ENCODE measurements at places on chromosomes 7 and 10.
A peak's percentile ranks its signal among the peaks of the same experiment; 100 is the strongest.

DNA sequence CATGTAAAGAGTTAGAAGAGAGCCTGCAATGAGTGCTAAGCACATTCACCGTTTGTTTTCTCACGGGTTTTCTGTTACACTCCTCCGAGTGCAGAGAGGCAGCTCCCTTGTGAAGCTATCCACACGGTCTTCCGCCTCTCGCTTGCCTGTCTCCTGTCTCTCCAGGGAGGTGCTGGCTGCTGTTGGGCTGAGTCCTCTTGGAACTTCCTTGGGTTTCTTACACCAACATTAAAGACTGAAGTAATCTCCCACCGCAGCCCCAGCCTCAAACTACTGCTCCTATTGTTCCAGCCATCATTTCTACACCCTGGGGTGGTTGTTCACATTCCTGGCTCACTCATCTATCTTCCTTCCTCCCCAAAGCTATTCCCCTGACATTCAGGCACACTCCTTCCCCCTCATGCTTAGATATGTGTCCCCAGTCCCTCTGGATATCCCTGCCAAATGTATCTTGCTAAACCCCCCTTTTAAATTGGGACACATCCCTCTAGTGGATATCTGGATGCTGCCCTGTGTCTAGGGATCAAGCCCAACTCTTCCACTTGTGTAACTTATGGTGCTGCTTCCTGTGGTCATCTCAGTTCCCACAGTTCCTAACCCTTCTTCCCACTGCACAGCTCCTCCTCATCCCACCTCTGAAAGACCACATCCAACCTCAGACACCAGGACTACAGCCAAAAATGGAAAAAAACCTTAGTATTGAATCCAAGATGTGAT, 14.1 kb downstream of the ESYT2 start:
- DNase-seq = peak; percentile 37

DNA sequence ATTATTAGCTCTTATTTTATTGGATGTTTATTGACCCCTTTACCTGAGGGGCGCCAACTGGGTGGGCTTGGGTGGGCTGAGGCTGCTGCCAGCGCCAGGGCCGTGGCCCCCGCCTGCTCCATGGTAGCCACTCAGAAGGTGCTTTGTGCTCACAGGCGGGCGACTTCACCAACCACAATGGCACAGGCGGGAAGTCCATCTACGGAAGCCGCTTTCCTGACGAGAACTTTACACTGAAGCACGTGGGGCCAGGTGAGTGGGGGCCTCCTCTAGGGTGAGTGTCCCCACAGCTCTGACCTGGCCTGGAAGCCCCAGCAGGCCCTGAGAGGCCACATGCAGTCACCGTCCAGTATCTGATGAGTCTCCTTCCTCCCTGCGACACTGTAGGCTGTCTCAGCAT, 4.1 kb downstream of the PPIF start:
- DNase-seq = no peak

GRCh38 chr7:99478464-99479440, 6.1 kb downstream of the ZNF789 start:
- no peak for DNase-seq

DNA sequence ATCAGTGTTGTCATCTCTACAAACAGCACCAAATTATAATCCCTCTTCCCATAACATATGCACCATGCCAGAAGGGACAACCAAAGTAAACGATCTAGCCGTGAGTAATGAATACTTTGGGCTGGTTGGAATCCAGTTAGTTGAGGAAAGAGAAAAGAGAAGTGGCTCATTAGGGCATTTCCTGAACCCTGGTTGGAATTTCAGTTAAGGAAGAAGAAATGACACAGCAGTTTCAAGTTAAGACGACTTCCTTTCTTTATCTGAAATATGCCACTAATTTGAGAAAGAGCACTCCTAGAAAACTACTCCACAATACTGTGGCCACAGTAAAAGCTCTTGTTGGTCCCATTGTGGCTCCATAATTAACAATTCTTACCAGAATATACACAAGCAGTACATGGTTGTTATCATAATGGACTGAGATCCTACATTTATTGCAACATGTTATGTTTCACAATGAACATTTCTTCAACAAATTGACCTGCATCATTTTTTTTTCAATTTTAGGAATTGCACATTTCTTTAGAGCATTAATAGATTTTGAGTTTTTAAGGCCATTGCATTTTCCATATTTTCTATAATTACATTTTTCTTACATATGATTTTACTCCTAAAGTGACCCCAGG, at the start of gene TFEC:
Gene TFEC, minus strand, starts transcription at position 113 of the 626 bp plus-strand sequence. CDS start 46,322 bp downstream, outside the sequence.
- peak; percentile 18 for DNase-seq

DNA sequence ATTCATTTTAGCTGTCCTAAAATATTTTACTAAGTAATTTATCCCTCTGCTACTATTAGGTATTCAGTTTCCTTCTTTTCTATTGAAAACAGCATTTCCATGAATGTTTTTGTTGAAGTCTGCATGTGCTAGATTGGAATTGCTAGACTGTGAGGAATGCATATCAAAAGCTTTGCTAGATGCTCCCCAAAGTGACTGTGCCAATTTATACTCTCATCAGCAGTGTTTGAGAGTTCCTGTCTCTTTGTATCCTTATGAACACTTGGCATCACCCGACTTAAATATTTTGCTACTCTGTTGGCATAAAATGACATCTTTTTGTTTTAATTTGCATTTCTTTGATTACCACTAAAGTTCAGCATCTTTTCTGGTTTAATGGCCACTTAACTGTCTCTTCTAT, 45.0 kb upstream of the PRR15 start:
- no peak for DNase-seq

GRCh38 chr10:133564816-133565215, 567 bp downstream of the SYCE1 start:
- no peak for DNase-seq

- DNase-seq = peak; percentile 54
Measured at GRCh38 chr10:6108631-6109443, 20.0 kb downstream of the RBM17 start.

DNA sequence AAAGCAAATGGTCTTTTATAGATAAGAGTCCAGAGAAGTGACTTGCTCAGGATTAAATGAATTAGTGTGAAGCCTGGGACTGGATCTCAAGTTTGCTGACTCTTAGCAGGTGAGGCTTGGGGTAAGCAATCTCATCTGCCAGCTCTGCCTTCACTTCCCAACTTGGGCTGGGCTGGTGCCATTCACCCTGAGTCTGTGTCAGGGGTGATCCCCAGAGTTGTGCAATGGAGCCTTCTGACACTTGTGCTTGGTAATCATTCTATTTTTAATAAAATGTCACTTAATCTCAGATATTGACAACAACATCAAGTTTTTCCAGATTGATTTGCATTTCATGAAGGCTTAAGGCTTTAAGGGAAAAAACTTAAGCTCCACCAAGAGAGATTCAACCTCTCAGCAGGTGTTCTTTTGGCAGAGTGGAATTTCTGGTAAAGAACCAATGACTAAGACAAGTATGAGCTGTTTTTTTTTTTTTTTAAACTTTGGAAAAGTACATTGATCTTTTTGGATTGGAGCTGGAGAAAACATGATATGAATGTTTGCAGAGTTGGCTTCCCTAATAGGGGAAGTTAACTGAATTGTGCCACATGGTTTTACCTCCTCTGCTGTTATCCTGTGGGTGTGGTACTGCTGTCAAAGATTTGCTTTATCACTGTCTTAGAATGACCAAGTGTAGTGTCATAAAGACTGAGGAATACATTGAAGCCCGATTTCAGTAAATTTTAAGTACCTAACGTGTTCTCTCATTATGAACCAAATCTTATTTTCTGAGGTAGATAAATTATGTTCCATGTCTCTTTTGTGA, 48.6 kb upstream of the GPR37 start:
- no peak for DNase-seq

DNA sequence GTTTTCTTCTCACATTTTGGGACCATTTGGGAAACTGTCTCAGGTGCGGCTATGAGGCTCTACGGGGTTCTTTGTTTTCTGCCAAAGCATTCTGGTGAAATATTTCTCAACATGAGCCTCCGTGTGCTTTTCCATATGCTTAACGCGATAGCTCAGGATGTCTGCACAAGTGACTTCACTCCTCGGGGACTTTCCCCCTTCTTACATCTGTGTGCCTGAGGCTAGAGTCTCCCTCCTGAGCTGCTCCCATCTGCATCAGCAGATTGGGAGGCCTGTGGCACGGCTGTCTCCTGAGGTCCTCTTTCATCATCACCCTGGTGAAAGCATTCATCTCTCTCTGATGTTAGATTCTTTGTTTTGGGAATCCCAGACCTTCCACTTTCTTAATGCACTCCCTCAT, 1190.9 kb downstream of the TYW1 start:
- peak; percentile 30 for DNase-seq

DNA sequence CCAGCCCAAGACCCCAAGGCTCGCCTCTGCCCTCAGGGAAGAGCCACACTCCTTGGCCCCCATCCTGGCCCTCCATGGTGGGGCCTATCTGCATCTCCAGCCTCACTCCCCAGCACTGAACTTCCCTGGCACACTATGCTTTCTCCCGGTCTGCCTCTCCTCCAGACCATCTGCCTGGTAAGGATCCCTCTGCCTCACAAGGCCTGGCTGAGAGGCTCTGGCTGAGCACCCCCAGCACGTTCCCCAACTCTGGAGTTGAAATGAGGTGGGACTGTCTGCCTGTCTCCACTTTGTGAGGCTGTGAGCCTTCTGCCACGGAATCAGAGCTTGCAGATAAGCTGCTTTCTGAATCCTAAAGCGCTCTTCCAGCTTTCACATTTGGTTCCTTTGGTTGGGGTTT, 220.7 kb downstream of the TNS3 start:
- no peak for DNase-seq

DNA sequence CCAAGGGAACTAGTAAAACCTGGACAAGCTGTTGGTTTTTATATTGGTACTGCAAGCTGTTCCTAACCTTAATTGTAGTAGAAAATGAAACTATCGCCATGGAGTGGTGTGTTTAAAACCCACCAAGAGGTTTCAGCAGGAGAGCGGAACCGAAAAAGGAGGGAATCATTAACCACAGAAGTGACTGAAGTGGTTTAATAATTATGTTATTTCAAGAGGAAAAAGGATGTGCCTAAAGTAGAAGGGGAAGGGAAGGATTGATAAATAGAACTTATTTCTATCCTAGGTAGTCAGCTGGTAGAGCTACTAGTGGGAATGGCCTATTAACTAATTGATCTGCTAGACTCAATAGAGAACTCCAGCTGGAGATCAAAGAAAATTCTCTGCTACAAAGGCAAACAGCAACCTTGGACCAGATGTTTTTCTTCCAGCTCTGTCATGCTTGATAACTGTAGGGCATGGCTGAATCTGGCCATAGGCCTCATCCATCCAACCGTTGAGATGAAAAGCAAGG, 91.8 kb downstream of the BAMBI start:
- no peak for DNase-seq

GRCh38 chr7:17227766-17228490, 70.5 kb upstream of the AHR start:
- no peak for DNase-seq

GRCh38 chr7:90648834-90649233, 52.7 kb downstream of the CDK14 start:
- no peak for DNase-seq

DNA sequence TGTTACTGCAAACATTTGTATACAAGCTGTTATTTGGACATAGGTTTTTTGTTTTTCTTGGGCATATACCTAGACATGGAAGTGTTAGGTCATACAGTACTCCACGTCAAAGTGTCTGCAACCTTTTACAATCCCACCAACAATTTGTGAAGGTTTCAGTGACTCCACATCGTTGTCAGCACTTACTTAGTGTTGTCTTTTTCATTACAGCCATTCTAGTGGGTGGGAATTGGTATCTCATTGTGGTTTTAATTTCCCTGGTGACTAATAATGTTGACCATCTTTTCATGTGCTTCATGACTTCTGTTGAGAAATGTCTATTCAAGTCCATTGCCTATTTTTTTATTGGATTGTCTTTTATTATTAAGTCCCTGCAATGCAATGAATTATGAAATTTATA, 95.0 kb downstream of the UBE3C start:
- peak; percentile 65 for DNase-seq

DNA sequence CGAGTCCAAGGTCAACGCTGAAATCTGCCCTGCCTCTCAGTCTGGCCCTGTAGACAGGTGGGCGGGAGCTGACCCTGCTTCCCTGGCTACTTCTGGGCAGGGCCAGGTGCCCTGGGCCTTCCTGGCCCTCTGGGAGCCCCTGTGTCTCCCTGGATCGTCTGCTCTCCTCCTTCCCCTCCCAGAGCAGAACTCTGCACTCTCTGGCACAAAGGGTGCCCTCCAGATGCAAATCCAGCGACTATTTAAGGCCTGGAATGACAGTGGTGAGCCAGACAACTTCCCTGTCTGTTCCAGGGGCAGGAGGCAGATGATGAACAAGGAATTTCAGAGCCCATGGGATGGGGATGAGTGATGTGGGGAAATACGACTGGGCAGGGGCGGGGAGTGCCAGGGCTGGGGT, 63.4 kb downstream of the C10orf105 start:
- no peak for DNase-seq

DNA sequence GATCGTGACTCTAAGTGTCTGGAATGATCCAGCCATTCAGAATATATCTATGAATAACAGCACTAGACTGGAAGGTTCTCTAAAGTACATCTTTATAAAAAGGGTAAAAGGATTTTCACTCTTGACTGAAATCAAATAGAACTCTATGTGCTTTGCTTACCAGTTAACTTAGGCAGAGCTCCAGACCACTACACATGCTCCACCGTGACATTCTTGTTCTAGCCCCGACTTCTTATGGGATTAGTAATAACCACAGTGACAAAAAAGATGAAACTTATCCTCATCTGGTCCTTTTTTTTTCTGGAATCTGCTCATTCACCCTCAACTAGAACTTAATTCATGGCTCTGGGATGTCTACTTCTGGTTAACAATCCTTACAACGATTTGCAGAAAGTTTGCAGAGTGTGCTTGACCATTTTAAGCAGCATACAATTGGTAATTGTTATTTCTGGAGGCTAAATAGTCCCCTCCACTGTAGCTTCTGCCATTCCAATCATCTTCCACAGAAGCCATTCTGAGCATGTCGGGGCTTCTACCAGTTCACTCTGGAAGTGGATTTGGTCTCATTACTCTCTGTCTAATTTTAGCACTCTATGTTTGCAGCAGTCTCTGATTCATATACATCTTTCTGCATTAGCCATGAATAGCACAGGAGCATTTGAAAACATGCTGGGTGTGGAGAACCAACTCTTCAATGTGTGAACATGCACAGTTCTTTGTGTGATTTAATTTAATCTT, 163.7 kb upstream of the CDC14C start:
- peak; percentile 1 for DNase-seq

DNA sequence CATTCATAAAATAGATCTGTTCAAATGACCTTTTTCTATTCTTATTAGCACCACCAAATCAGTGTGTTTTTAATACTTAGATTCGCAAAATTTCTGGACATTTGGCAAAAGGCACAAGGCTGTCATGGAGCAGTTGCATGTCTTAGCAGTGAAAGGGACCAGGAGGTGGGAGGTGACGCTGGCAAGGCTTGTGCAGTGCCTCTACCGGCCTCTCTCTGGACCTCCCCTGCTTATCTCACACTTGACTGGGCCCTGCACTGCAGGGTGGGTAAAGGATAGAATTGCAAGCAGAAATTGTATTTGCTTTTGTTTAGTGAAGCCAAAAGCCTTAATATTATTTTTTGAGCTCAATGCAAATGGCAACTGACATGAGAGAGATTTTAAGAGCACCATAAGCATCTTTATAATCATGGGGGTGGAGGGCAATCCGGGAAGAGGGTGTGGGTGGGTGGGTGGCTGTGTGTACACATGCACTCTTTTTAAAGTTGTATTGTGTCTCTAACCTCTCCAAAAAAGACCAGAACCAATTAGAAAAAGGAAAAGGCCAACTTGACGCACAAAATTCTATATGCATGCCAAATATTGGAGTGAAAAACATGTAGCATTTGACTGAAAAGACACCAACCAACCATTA, 106.3 kb downstream of the WNT2 start:
- no peak for DNase-seq

GRCh38 chr10:127485153-127485857, 63.8 kb upstream of the NPS start:
- DNase-seq = peak; percentile 12

All from fibroblast of skin of right biceps (primary cell).